ENCODE measurements at places on chromosomes 16 and 17. TPM values are rescaled to one million over a fixed set of nuclear protein-coding genes. Genes with fewer than 3 reads are reported as not detected.

Gene USP22
- total RNA-seq: 111 TPM

Gene RAB40B
- total RNA-seq: 30.9 TPM

Gene ASPHD1
- 3.7 TPM for total RNA-seq

Gene LAT
- 2.0 TPM for total RNA-seq

Gene VEZF1
- 116 TPM for total RNA-seq

Gene ATP1B2
- not detected for total RNA-seq

Gene MILR1
- total RNA-seq: not detected

Gene HSD11B2
- not detected for total RNA-seq

Gene ABCC11
- total RNA-seq: not detected

Gene PRSS21
- total RNA-seq: not detected

Gene CCDC40
- total RNA-seq: 2.2 TPM

Gene OXLD1
- total RNA-seq: 49.7 TPM

Gene SLC9A5
- 1.2 TPM for total RNA-seq

Gene FOXL1
- 43.2 TPM for total RNA-seq

Gene TRPV3
- not detected for total RNA-seq

Gene KCTD19
- not detected for total RNA-seq

Gene SHBG
- total RNA-seq: not detected

Gene PRSS53
- 2.6 TPM for total RNA-seq

Gene ACSM5
- not detected for total RNA-seq

Gene SYT17
- total RNA-seq: 0.29 TPM

Gene SLC16A11
- not detected for total RNA-seq

Gene SCGB1C2
- not detected for total RNA-seq

Gene KIF2B
- total RNA-seq: not detected

Gene CHP2
- not detected for total RNA-seq

All from SJSA1 (cell line).